ENCODE measurements at places on chromosomes 1 and 21.

DNA sequence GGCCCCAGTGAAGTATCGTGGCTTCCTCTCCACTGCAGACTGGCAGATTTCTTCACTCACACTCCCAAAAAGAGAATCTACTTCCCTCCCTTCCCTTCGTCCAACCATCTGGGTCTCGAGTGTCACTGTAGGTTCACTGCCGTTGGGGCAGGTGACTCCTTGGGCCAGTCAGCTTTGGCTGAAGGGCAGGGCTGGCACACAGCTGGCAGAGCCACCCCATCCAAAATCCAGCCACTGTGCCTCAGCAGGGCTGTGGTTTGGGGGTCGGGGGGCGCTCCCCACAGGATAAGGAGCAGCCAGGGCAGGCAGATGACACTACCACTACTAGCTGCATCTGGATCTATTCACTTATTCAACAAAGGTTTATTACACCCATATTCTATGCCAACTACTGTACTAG is 9.8 kb downstream of the PINK1 start:
- DNase-seq: no peak

GRCh38 chr1:59994302-59995198 is 68.0 kb upstream of the CYP2J2 start:
- no peak for DNase-seq

- DNase-seq: no peak
Measured at GRCh38 chr1:161127649-161128048, 4.8 kb downstream of the DEDD start.

DNA sequence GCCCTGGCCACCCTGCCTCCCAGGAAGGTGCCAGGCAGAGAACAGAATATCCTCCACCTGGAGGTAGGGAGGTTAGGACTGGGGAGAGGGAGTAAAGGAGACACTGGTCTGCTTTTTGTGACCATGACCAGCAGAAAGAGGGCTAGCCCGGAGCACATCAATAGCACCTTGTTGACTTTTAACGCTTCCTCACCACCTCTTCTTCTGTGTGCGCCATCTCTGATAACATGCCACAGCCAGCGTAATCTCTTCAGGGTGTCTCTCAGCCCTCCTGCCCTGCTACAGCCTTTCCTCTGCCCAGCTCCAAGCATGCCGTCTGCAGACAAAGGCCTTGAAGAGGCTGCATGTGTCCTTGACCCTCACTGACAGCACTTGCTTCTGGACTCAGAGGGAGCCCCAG is 50.9 kb upstream of the GJA5 start:
- DNase-seq: no peak

DNA sequence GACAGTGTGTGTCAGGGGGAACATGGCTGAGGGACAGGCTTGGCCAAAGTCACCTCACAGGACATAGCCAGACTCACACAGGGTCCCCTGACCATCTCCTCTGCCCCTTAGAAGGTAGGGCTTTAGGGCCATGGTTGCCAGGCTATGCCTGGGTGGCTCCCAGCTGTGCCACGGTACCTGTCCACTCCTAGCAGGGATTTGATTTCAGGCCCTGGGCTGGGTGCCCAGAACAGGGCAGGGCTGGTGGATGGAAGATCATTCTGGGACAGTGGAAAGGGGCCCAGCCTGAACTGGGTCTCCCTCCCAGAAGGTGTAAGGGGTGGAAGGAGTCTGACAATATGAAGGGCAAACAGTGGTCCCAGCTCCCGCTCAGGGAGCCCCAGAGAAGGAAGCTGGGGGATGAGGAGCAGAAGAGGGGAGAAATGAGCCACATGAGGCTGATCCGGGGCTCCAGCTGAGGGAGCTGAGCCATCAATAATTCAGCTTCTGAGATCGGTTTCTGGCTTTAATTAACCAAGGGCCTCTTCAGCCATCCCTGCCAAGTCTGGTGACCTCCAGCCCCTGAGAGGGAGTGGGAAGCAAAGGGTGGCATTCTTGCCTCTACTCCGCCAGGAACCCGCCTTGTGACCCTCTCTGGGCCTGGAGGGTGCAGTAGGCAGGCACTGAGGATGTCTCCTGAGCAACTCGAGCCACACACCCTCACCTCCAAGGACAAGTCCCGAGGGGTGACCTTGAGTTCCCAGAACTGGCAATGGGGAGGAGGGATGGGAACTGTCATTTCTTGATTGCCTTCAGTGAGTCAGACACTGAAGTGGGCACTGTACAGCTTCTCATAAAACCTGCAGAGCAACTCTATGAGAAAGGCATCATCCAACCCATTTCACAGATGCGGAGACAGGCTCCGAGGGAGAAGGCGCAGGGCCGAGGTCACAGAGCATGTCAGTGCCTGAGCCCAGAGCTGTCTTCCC is 2.1 kb downstream of the CD164L2 start:
- DNase-seq: no peak

- no peak for DNase-seq
Measured at GRCh38 chr1:47208374-47208850, 18.6 kb upstream of the PDZK1IP1 start.

DNA sequence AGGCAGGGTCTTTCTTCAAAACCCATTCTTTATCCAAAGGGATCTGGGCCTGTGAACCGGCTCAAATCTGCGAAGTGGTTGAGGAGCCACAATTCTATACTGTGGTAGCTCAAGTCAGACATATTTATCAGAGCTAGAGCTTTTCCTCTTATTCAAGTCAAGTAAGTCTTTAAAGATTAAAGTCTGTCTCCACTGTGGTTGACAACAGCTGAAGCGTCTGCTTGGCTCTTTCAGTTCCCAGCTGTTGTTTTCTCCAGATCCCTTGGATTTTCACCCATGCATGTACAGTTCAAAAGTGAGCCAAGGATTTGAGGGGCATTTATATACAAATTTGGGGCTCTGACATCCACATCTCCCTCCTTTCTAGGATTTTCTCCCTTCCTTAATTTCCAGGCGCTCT is 66.9 kb downstream of the C1orf185 start:
- DNase-seq: no peak

DNA sequence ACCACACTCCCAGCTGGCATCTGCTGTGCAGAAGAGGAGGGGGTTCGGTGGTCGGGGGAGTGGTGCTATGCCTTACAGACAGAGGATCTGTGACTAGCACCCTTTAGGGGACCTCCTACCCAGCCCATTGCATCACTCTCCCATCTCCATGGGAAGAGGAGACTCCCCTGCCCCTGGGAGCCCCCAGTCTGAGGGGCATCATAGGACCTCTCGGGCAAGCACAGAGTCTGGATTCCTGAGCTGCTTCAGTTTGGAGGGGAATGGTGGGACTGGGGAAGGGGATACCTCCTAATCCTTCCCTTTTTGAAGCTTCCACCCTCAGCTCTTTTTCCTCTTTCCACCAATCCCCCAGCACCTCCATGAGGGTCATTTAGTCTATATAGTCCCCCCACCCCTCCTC is 1.4 kb downstream of the INSRR start:
- DNase-seq: no peak

DNA sequence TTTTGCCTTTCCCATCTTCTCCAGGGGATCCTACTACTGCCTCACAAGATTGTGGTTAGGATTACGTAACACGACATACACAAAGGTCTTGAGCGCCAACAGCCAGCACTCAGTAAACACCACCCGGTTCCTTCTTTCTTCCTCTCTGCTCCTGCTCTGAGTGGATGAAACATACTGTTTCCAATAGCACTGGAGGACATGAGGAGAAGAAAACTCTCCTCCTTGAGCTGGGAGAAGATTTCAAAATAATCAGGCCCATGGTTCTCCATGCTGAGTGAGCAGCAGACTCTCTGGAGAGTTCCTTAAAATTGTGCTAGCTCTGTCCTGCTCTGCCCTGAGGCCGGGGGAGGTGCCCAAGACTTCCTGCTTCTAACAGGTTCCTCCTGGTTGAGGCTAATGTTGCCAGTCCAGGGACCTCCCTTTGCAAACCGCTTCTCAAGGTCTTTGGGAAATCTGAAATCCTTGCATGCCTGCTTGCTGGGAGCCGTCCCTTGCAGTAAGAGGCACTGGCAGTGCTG is 29.4 kb upstream of the MX1 start:
- DNase-seq: no peak

DNA sequence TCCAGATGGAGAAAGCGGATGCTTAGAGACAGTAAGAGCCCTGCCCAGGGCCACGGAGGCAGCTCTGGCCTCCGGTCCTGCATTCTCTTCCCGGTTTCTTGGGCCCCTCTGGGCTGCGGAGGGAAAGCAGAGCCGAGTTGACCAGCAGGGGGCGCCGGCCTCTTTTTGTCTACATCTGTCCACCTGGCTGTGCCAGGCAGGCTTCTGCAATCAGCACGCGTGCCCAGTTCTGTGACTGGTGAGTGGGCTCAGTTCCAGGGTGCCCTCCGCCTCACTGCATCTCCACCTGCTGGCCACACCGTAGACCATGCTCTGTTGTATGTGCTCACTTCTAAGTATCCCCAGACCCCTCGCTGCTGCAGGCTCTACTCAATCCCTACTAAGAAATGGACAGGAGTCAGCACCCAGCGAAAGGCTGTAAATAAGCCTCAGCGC is 6.7 kb upstream of the HUNK start:
- DNase-seq: peak; percentile 75

DNA sequence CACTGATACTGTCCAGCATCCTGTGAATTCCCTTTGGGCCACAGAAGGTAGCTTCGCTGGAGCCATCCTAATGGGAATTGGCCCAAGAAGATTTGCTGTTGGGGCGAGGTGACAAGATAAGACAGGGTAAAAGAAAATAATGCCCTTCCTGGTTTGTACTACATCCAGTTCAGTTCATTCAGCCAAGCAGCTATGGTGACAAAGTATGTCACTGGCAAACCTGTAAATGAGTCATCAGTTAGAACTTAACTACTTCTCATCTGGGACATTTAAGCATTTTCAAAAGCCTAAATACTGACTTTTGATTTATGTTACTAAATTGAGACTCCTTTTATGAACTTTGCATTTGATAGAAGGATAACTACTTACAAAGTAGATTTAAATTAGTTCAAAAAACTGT is 54.2 kb downstream of the WDR64 start:
- no peak for DNase-seq

- no peak for DNase-seq
Measured at GRCh38 chr1:160726114-160726497, 12.9 kb upstream of the SLAMF7 start.

DNA sequence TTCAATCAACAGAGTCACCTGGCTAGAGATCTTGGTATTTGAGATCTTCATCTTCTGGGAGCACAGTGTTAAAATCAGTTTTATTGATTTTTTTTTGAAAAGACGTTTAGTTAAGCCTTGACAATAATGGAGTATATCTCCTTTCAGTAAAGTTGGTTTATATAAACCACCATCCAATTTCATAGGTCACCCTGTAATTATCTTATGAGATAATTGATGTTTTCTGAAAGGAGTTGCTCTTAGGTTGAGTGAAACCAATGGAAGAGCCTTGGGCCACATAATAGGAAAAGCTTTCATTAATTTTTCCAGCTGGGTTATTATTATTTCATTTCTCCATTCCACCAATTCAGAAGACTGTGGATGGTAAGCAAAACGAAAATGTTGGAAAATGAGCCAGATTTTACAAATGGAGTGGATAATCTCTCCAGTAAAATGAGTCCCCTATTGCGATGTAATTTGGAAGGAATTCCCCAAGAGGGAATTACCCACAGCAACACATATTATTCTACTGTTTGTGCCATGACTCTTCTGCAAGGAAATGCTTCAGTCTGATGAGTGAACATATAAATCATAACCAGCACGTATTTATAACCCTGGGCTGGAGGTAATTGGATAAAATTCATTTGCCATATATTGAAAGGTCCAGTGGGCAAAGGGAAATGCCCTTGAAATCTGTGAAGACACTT is 46.2 kb upstream of the TINAGL1 start:
- DNase-seq: no peak

GRCh38 chr1:165117482-165117881 is 239.0 kb downstream of the LMX1A start:
- DNase-seq: no peak

DNA sequence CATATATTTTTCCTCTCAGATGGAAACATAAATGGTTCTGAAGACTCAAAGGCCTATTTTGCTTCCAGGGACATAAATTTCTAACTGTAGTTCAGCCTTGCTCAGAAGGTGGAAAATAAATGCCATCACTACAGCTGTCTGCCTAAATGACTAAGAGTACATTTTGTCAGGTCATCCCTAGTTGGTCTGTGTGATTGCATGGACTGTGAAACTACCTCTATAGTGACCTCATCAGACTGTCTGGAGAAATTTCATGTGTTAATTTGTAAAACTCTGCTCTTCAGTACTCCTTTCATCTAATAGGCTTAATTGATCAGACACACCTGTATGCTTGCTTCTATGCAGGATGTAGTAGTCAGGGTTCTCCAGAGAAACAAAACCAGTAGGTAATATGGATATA is 886.9 kb downstream of the AMY1C start:
- peak; percentile 2 for DNase-seq

GRCh38 chr1:221620437-221621384 is 121.2 kb downstream of the DUSP10 start:
- no peak for DNase-seq

GRCh38 chr1:192561301-192561700 is 14.3 kb upstream of the RGS1 start:
- DNase-seq: no peak

DNA sequence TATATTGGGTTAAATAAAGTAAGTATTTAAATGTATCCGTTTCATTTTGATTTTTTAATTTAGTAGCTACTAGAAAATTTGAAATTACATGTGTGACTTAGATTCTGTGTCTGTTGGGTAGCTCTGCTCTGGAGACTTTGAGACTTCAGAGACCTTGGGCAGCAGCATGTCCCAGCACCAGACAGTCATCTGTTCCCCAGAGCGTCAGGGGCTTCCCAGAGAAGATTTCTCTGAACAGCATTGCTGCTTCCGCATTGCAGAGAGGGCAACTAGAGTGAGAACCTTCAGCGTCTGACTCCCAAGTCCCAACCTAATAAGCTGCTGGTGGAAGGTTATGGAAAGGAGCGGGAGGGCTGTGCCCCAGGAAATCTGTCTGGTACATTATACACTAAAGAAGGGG is 6.6 kb downstream of the LINGO4 start:
- DNase-seq: no peak

- no peak for DNase-seq
Measured at GRCh38 chr1:227070638-227071285, 130.7 kb downstream of the COQ8A start.

DNA sequence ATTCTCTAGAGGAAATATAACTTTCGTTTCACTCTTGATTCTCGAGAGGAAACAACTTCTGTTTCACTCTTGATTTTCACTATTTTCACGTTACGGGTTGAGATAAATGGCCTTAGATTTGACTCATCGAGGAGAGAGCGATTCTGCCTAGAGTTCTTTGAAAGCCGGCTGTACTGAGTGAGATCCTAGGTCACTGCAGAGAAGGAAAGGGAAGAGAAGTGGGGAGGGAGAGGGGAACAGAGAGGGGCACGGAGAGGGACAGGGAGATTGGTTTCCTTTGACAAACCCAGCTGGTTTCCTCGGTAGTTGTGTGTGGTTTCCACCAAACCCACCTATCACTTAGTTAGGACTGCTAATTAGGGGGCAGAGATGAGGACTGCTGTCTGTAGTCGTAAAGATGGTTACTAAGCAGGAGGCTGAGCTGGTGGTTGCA is 21.6 kb upstream of the GPR137B start:
- DNase-seq: no peak

DNA sequence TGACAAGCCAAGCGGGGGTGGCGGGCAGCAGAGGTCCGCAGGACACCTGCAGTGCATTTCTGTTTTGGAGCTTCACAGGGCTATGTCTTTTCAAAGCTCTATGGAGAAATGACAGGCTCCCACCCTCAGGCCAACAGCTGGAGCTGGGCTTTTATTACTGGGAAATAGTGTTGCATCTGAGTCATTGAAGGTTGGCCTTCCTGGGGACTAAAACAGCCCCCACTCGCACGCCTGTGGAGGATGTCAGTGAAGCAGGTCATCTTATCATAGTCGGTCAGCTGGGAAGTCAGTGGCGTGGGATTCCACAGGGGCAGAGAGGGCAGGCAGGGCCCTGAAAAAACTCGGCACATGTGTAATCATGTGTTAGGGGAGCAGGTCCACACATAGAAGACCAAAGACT is 55.3 kb downstream of the NTPCR start:
- no peak for DNase-seq

Measured in HuH-7 (cell line).